NCI-H1417 (cell line): ENCODE measurements at places on chromosomes 6 and 20.

- no peak for DNase-seq
Measured at GRCh38 chr6:98047871-98048270, 764.9 kb upstream of the MMS22L start.

DNA sequence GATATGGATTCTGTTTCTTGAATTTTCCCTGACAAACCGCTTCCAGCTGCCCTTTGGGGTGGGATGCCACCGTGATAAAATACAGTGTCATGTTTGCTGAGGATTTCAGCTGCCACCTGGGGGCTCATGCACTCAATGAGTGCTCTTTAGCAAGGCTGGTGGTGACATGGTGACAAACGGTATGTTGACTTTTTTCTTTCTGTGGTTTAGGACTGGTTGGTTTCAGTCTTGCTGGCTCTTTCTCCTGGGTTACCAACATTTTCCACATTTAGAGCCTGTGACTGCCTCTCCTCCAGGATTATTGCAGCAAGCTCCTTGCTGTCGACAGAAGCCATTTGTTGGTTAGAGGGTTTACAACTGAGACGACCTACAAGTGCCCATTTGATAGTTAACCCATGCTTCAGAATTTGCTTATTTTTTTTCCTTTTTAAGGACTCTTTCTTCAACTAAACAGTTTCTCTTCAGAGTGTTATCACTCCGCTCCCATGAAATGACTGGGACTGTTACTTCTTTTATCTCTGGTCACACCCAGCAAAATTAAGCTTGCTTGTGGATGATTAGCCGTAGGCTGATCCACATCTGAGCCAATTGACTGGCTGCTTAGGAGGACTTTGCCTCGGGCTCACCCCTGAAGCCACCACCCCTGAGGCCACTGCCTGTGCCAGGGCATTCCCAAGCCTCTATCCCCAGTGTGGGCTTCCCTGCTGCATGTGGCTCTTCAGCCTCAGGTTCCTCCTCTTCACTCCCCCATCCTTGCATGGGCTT is 48.4 kb upstream of the CDYL start:
- DNase-seq = peak; percentile 74

DNA sequence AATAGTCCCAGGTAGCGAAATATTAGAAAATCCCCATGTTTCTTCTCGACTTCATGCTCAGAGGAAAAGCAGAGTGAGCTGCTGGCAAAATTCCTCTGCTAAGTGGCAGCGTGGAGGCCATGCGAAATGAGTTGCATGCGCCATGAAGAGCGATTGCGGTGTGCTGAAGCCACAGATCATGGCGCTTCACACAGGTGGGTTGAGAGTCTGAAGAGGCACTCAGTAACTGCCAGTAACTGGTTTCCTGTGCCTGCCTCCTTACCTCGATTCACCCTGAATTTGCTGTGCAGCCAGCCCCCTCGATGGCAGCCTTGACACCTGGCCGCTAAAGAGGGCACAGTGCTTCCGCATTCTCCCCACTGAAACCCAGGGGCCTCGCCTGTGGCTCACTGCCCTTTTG is 301.5 kb downstream of the NRN1 start:
- DNase-seq = no peak

DNA sequence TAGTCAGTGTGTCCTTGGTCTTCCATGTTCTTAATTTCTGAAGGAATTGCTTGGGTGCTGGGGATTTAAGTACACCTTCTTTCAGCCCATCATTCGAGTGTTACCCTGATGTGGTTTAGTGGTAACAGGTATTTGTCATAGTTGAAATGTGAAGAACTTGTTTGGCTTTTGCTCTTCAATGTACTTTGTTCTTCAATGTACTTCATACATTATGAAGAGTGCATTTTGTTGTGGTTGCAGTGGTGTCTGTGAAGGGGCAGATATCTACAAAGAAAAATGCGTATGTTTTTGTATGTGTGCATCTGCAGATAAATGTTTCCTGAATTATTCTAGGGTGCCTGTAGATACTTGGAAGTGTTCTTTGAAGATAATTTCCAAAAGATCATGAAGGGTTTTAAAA is 111.2 kb upstream of the SUPT3H start:
- no peak for DNase-seq

DNA sequence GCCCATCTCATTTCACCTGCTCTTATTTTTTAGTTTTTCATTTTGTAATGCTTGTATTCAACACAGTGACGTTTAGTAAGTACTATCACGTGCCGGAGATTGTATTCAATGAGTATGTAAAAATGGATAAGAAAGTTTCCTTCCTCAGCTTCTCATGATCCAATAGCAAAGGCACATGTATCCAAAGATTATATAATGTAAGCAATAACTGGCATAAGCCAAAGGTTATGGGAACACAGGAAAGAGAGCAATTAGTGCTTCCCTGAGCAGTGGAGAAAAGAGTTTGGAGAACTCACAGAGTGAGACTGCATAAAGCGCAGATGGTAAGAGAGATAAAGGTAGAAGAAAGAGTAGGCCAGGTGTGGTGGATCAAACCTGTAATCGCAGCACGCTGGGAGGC is 21.8 kb upstream of the LTV1 start:
- DNase-seq = no peak

GRCh38 chr6:14107000-14107399 is 10.6 kb upstream of the CD83 start:
- DNase-seq = no peak

- peak; percentile 25 for DNase-seq
Measured at GRCh38 chr6:99514089-99514488, 1.1 kb downstream of the USP45 start.
